ENCODE measurements at places on chromosomes 3 and 15. TPM values are rescaled to one million over a fixed set of nuclear protein-coding genes. Genes with fewer than 3 reads are reported as not detected.
A peak's percentile ranks its signal among the peaks of the same experiment; 100 is the strongest.

DNA sequence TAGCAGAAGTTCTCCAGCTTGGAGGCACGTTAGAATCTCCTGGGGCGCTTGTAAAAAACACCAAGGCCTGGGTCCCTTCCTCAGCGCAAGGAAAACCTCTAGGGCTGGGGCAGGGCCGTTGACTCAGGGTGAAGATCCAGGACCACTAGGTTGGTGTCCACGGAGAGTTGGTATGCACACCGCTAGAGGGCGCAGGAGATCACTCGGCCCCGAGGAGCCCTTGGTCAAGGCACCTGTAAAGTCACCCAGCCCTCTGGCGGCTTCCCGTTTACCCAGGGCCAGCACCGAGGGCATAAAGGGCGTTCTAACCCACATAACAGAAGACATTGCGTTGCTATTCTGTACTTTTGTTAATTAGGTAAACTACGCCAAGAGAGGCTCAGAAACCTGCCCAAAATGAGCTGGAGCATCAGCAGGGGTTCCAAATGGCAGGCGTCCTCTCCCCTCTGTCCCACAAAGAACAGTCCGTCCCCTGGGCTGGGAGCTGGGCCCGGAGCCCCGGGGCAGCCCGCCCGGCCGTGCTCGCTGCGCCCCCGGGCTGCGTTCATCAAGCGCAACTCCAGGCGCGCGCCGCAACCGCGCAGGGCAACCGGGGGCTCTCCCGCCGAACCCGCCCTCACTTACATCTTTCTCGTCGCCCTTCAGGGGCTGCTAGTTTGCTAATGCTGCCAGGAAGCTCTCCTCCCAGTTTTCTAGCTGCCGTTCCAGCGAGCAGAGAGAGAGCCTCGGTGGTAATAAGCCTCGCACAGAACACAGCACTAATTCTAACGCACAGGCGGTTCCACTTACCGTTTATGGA, 332.1 kb downstream of the ARRDC4 start:
- DNase-seq: peak; percentile 21

- DNase-seq: no peak
Observed at GRCh38 chr15:86961669-86962068, 882.0 kb downstream of the AGBL1 start.

DNA sequence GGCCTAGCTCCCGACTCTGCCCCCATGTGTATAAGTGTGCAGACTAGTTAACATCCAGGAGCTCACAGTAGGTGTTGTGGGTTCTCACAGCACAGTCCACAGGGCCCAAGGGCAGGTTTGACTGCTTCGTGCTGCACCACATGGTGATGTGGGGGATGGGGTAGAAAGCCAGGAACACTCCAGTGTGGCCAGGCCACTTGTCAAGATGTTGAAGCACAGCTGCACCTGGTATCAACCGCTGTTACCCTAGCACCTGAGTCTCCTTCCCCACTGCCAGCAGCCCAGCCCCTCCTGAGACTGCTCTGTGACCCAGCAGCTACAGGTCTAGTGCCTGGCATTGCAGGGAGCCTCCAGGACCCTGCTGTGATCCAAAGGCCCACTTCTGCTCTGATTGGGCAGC, 53.4 kb downstream of the CHDH start:
- no peak for DNase-seq

Gene CELF6
- not detected for total RNA-seq

Gene TMC3
- not detected for total RNA-seq

Gene TUSC7
- total RNA-seq: not detected

GRCh38 chr3:131033480-131034080, 6.9 kb downstream of the NEK11 start:
- DNase-seq: peak; percentile 39

DNA sequence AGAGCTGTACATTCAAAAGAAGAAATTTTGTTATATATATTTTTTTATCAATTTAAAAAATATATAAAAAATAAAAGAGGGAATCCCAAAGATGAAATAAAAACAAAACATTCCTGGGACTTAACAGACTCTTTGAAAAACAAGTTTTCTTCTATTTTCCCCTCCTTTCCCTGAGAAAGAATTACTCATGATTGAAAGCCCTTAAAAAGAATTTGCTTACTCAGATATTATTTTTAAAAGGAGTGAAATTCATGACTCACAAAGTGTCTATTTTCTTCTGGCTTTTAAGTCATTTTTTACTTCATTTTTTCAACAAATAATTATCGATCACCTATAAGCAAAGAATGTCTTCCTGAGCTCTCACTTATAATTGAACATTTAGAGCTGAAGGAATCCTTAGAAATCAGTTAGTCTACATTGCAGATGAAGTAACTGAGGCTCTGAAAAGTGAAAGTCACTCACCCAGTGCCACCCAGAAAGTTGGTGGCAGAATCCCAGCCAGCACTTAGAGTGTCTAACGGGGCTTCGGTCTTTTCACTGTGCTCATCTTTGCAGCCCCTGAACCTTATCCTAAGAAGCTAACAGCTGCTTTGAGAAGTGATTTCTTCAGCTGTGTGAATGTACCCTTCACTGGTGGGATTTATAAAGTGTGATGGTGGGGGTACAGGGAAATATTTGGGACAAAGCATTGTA, 42.5 kb upstream of the NUDT16 start:
- DNase-seq: no peak
